ENCODE measurements at places on chromosomes 13 and 19.

GRCh38 chr13:101144808-101145419, 271.4 kb downstream of the NALCN start:
- no peak for DNase-seq

GRCh38 chr13:28137596-28137995, 749 bp upstream of the PAN3 start:
- no peak for DNase-seq

- no peak for DNase-seq
Observed at GRCh38 chr13:46297361-46297811, 85.7 kb downstream of the LRRC63 start.

DNA sequence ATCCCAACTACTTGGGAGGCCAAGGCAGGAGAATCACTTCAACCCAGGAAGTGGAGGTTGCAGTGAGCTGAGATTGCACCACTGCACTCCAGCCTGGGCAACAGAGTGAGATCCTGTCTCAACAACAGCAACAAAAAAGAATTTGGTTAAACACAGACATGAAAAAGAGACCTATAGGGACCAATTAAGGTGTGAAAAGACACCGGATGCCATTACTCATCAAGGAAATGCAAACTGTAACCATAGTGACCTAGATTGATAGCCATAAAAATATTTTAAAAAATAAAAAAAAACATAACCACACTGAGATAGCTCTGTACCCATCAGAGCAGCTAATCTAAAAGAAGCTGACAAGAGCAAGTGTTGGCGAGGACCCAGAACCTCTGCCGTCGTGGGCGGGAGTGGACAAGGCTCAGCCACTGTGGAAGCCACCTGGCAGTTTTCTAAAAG, 37.1 kb upstream of the ISYNA1 start:
- DNase-seq = no peak

DNA sequence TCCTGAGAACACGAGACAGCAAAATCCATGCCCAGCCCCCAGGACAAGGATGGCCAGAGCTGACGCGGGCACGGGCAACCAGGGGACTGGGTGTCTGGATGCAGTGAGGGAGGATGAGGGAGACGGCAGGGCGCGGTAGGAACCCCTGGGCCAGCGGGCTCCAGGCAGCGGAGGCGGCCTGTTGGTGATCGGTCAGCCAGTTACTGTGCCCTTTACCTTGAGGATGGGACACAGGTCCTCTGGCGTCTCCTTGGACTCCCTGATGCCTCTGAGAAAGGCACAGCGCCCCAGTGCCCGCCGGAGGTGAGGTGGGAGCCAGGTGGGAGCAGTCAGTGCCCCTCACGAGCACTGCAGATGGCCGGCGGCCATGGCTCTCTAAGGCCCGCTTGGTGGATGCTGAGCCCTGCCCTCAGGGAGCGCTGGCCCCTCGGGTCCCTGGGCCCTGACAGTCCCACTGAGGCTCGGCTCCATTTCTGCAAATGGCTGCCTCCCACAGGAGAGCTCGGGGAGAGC, 31.2 kb downstream of the C13orf46 start:
- no peak for DNase-seq

DNA sequence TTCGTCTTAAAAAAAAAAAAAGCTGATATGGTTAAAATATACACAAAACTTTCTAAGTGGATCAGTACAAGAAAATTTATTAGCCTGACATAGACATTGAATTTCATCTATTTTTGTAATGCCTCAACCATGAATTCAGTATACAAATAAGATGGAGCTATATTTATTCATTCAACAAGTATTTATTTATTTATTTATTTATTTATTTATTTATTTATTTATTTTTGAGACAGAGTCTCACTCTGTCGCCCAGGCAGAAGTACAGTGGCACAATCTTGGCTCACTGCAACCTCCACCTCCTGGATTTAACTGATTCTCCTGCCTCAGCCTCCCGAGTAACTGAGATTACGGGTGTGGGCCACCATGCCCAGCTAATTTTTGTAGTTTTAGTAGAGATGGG, 78.5 kb upstream of the GSX1 start:
- no peak for DNase-seq

- no peak for DNase-seq
Observed at GRCh38 chr13:106493533-106494220, 41.8 kb downstream of the EFNB2 start.
